ENCODE measurements at places on chromosomes 16 and 17.

DNA sequence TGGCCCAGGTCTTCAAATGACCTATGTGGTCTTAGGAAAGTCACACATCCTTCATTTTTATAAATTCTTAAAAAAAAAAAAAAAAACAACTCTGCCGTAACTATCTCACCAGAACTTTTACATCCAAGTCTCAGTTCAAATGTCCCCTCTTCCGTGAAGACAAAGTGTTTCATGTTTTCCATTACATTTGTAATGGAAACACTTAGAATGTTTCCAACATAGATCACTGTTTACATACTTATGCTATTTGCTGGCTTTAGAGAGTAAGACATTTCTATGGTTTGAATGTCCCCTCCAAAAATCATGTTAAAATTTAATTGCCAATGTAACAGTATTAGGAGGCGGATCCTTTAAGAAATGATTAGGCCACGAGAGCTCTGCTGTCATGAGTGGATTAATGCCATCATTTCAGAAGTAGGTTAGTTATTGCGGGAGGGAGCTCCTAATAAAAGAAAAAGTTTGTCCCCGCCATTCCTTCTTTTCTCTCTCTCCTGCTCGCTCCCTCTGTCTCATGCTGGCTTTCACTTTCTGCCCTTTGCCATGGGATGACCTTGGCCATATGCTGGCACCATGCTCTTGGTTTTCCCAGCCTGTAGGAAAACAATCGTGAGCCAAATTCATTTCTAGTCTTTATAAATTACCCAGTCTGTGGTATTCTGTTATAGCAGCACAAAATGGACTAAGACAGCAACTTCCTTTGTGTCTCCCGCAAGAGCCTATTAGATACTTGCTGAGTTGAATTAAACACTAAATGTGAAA lies 887.8 kb upstream of the SOX9 start:
- no peak for DNase-seq

DNA sequence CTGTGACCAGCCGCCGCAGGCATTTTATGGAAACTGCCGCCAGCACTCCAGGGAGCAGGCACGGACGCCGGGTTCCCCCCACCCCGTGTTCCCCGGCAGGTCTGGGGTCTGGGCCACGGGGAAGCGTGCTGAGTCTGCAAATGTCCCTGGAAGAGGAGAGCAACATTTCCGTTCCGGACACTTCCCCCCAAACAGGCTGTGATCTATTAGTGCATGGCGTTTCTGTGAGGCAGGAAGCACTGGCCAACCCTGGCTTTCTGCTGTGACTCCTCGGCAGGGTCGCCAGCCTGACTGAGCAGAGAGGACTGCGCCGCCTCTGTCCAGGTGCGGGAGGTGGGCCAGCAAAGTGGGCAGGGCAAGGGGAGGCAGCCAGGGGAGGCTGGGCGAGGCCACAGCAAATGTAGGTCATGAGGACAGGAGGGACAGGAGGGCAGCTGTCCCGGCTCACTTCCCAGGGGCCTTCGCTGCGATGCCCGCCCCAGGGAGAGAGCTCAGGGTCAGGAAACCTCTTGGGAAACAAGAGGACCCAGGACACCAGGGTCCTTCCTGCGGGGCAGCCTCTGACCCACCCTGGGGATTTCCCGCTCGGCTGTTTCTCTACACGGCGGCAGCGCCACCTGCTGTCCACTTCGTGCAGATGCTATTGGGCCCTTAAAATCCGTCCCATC lies 9.5 kb downstream of the FOXF1 start:
- DNase-seq, result no peak

GRCh38 chr17:68640242-68640989 lies 39.2 kb upstream of the FAM20A start:
- peak; percentile 14 for DNase-seq

GRCh38 chr16:12086822-12087221 lies 110.3 kb downstream of the SNX29 start:
- DNase-seq, result no peak

DNA sequence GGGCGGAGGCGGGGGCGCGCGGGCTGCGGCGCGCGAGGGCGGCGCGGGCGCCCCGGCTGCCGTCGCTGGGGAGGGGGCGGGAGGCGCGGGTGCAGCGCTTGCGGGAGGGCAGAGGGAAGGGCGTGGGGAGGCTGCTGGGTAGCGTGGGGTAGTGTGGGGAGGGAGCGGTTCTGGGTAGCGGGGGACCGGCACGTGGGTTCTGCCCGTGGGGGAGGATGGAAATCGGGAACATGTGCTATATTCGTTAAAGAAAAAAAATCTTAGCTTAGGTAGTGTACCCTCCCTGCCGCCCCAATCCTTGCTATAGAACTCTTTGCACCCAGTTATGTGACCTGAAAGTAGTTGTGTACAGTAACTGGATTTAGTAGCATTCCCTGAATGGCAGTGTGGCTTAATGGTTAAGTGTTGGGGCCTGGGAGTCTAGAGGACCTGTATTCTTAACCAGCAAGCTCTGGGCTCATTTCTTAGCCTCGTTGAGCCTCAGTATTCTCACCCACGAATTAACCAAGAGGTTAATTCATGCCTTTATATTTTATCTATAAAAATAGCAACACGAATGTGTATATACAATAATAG lies 646 bp downstream of the RABEP1 start:
- no peak for DNase-seq

GRCh38 chr17:40177275-40177874 lies at the start of gene RAPGEFL1:
Gene RAPGEFL1, plus strand, starts transcription at chr17:40177470. Its CDS starts 392 bp downstream, at chr17:40177862.
- DNase-seq, result no peak

DNA sequence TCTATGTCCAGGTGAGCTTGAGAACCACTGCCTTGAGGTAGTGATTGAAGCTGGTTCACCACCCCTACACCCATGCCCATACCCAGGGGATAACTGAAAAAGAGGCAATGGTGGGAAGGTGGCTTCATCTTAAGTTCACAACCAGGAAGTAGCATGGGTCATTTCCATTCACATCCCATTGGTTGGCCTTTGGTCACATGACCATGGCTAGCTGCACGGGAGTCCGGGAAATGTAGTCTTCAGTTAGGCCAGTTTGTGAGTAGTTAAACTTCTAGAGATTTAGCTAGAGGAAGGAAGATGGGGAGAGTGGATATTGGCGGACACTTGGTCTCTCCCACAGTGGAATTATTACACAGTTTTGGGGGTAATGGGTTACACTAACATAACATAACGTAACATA lies 92.9 kb downstream of the RGS9 start:
- no peak for DNase-seq

DNA sequence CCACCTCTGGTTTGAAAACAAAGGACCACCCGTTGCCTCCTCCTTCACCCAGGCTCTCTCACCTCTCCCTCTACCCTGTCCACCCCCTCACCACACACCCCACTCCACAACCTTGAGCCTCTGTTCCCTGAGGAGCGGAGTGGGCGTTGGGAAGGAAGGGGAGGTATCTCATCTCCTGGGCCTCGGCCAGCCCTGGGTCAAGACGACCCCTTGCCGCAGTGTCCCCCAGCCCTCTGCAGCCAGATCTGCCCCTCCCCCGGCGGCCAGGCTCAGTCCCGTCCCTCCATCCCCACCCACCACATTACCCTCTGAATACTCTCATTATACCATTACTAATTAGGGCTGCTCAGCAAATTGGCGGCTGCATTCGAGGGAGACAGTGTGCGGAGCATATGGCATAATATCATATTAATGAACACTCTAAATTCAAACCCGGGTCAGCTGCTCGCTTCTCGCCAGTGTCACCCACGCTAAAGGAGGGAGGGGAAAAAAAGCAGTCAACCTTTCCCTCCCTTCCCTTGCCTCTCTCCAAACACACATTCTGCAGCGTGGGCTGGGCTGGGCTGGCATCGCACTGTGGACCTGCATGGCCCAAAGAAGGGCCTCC lies 123.2 kb upstream of the LHX1 start:
- no peak for DNase-seq

DNA sequence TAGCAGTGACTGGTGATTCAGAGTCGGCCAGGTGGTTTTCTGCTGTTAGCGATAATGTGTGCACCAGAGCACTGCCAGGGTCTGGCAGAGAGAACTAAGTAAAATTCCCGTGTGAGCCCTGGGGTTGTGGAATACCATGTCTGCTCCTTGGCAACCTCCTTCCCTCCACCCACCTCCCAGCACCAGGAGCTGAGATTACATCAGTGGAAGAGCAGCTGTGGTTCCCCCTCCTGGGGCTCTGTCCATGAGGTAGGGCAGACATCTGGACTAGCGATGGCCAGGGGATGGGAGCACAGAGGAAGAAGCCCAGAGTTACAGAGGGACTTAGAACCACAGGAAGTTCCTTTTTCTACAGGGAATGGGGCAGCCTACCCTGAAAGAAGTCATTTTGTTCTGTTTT lies 15.8 kb downstream of the CLEC10A start:
- no peak for DNase-seq

DNA sequence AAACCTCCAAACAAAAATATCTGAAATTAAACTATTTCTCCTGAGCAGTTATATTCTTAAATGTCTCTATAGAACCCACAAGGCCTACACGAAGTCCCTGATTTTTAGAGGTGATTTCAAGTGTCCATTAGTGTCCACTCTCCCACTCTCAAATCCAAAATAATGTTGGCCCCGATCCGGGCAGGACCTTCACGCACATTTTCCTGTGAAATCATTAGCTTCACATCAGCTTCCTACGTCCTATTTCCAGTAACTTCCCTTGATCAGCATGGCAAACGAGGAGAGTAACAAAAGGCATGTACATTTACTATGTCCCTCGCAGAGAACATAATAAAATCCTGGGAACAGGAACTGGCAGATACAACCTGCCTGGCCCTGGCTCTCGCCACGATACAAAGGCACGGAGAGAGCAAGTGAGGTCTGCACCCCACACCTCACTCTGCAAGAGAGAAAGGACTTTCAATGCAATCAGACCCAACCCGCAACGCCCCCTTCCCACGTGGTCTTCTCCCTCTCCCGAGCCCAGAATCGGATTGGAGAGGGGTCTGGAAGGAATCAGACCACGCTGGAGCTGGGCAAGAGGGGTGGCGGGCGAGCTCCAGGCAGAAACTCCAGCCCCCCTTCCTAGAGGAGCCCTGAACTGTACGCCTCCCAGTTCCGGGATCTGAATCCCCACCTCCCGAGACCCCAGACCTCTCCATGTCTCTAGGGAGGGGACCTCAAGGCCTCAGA lies 17.5 kb upstream of the C17orf78 start:
- no peak for DNase-seq

- no peak for DNase-seq
These were observed 3.8 kb upstream of the ROGDI start for GRCh38 chr16:4806280-4806679.

DNA sequence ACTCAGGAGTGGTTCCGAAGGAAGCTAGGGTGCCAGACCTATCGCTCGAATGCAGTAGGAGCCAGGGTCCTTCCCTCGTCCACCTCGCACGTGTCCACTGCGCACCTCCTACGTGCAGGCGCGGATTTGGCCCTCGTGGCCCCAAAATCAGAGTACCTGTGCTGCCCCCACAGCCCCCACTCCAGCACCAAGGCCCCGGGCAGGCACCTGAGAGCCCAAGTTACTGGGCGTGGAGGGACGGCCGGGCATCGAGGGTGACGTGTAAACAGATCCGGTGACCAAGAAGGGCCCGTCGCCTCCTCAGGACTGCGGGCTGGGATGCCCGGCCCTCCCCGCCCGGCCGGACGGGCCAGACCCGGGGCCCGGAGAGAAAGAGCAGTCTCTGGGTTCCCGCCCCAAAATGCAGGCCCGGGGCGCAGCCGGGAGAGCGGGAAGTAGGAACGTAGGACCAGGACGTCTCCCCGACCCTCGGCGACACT lies 492 bp downstream of the SLC25A39 start:
- DNase-seq, result no peak

- no peak for DNase-seq
These were observed 20.4 kb upstream of the YPEL2 start for GRCh38 chr17:59311051-59311468.

- no peak for DNase-seq
These were observed 21.2 kb downstream of the CLEC16A start for GRCh38 chr16:10965440-10966061.

- DNase-seq, result no peak
These were observed 52.0 kb downstream of the LDHD start for GRCh38 chr16:75064403-75065148.

DNA sequence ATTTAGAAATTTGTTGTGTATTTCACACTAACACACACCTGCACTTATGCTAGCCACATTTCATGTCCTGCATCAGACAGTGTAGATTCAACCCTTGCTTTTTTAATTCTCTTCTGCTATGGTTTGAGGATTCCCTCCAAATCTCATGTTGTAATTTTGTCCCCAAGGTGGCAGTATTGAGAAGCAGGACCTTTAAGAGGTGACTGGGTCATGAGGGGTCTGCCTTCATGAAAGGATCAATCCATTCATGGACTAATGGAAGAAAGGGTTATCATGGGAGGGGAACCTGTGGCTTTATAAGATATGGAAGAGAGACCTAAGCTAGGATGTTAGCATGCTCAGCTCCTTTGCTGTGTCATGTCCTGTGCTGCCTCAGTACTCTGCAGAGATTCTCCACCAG lies 1032.2 kb downstream of the CDH11 start:
- DNase-seq, result no peak

- no peak for DNase-seq
These were observed 747 bp downstream of the ATXN7L3 start for GRCh38 chr17:44198721-44199552.

DNA sequence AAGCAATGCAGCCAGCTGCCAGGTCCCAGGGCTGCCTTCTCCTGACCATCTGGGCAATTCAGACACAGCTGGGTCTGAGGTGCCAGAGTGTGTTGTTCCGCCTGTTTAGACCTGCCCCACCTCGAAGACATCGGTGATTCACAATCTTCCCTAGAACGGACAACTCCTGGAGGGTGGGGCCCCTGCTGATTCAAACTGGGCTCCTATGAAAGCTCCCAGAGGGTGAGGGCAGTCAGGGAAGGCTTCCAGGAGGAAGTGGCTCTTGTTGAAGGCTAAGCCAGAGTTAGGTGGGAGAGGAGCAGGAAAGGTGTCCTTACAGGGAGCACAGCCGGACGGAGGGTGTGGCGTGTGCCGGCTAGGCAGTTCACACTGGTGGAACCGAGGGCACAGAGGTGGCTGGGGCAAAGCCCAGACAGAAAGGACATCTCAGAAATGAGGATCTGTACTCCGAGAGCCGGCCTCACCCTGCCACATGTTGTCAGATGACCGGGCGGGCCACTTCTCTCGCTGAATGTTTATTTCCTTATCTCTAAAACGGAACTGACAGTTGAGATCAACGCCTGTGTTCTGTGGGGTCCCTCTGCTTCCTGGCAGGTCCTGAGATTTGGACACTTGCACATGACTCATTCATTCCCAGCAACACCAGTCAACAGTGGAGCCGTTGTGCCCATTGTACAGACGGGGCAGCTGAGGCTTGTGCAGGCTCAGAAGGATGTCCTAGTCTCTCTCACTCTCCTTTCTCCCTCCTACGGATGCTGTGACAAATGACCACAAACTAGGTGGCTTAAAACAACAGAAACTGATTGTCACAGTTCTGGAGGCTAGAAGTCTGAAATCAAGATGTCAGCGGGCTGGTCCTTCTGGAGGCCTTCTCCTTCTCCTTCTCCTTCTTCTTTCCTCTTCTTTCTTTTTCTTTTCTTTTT lies 26.9 kb upstream of the LITAF start:
- DNase-seq, result no peak

GRCh38 chr16:1119766-1120576 lies 23.9 kb upstream of the C1QTNF8 start:
- no peak for DNase-seq
